ENCODE measurements at places on chromosomes 12 and 14.

- no peak for DNase-seq
These were observed 86.2 kb downstream of the IGF1 start for GRCh38 chr12:102394200-102394599.

GRCh38 chr14:50794068-50794645, 36.8 kb downstream of the NIN start:
- DNase-seq: no peak

GRCh38 chr14:74176400-74176793, 62.9 kb upstream of the VSX2 start:
- no peak for DNase-seq

DNA sequence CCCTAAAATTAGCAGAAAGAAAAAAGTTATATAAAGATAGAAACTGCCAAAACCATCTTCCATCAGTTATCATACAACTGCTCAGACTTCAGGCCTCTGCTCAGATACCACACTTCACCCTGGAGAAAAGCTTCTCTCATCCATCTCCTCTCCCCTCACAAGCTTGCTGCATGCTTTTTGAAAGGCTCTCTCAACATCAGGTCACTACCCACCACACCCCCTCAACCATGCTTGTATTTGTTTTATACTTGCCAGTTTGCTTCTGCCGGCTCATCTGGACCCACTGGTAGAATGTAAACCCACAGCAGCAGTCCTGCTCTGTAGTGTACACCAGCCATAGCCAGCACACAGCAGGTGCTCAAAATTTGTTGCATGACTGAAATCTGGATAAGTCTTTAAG, 8.8 kb downstream of the PPP1CC start:
- no peak for DNase-seq

DNA sequence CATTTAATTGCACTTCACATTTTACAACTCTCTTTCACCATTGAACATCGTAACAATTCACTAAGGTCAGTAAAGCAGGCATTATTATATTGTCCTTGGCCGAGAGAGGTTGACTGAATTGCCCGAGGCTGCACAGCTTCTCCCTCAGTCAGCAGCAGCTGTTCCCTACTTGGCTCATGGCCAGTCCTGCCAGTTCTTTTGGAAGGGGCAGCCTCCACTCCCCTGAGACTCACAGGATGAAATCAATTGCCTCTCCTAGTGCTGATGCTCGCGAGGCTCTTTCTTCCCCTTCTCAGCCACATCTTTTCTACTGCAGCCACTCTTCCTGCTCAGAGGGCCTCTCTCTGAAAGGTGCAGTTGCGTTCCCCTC, 79.9 kb upstream of the KCNA1 start:
- peak; percentile 61 for DNase-seq

DNA sequence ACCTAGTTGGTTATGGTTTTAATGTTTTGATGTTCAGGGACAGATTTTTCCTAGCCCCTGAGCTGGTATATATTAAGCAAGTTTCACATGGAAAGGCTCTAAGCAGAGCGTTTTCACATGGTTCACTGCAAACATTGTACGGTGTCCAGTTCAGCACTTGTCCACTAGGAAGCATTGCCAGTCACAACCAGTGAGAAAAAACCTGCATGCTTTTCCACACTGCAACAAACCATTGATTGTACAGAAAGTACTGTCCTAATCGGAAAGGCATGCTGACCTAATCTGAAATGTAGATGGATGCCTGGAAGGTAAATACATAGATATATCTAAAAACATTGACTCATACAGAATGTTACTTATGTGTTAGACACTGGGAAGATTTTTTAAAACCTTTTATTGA, 25.0 kb upstream of the NPAS3 start:
- DNase-seq: no peak

- DNase-seq: no peak
These were observed 117.0 kb upstream of the DYRK2 start for GRCh38 chr12:67531501-67531900.

DNA sequence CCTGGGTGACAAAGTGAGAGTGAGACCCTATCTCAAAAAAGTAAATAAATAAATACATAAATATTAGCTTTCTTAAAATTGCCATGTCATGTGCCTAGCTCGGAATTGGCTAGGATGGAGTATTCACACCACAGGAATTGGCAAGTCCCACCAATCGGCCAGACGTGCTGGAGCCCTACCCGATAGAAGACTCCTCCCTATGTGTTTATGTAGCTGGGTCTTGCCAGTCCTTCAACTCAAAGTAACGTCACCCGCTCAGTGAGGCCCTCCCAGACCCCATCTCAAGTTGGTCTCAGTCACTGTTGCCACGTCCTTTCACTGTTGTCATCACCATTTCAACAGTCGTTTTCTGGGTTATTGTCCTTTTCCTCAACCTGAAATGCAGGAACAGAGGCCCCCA, 20.2 kb downstream of the VRTN start:
- no peak for DNase-seq

DNA sequence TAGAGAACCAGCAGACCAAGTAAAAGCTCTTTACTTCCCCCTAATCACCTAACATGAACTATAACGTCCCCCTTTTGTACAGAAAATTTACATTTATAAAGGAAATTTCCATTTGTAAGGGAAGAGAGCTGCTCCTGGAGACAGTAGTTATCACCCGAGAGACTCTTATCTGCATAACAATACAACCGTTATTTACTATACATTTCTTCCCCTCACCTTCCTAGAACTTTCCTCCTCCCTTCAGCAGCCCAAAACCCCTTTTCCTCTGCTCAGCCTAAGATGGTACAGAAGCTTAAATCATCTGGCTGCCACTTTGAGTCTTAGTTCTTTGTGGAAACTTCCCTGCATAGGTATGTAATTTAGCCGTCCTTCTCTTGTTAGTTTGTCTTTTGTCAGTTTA, 40.4 kb upstream of the ETV6 start:
- DNase-seq: no peak

DNA sequence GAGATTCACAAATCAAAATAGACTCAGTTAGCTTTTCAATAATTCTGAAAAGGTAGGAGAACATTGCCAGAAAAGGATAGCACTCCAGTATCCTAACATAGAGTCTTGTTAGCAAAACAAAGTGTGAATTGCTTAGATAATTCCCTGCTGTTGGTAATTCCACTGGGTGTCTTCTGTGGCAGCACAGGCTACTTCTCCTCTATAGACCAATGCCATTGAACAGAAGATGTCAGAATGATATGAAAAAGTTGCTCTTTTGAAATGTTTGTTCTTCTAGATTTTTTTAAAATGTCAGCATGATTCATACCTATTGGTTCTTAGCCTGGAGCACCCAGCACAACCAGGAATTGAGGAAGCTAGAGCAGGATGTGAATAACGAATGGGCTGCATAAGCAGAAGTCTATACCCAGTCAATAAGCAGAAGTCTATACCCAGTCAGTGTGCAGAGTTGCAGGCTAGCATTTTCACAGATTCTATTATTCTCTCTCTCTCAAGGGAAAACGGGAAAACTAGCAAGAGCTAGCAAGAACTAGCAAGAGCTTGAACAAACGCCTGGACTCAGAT, 112.8 kb downstream of the SYT1 start:
- DNase-seq: peak; percentile 84
